Substantia nigra (tissue), 51 donors: ENCODE measurements at places on chromosomes 13 and 19.

DNA sequence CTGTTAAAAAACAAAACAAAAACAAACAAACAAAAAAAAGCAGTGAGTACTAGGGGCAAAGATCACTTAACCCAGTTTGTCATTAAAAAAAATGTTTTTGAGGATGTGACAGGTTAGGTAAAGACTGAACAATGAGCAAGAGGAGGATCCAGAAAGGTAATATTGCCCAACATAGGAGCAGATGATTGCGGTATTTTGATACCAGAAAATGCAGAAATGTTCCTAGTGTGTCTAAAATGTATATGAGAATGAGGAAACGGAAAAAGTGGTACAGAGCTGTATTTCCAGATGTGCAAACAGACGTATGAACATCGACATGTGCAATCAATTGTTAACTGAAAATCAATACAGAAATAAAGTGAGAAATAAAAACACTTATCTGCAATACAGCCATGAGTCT, 4.9 kb upstream of the LILRA4 start:
- DNase-seq: no peak

DNA sequence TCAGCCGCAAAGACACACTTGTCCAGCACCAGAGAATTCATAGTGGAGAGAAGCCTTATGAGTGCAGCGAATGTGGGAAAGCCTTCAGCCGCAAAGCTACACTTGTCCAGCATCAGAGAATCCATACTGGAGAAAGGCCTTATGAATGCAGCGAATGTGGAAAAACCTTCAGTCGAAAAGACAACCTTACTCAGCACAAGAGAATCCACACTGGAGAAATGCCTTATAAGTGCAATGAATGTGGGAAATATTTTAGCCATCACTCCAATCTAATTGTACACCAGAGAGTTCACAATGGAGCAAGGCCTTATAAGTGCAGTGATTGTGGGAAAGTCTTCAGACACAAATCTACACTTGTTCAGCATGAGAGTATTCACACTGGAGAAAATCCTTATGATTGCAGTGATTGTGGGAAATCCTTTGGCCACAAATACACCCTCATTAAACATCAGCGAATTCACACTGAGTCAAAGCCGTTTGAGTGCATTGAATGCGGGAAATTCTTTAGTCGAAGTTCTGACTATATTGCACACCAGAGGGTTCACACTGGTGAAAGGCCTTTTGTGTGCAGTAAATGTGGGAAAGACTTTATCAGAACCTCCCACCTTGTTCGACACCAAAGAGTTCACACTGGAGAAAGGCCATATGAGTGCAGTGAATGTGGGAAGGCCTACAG, 6.8 kb downstream of the ZNF134 start:
- DNase-seq: no peak

GRCh38 chr19:23401086-23401610, 5.9 kb upstream of the ZNF91 start:
- DNase-seq: no peak

DNA sequence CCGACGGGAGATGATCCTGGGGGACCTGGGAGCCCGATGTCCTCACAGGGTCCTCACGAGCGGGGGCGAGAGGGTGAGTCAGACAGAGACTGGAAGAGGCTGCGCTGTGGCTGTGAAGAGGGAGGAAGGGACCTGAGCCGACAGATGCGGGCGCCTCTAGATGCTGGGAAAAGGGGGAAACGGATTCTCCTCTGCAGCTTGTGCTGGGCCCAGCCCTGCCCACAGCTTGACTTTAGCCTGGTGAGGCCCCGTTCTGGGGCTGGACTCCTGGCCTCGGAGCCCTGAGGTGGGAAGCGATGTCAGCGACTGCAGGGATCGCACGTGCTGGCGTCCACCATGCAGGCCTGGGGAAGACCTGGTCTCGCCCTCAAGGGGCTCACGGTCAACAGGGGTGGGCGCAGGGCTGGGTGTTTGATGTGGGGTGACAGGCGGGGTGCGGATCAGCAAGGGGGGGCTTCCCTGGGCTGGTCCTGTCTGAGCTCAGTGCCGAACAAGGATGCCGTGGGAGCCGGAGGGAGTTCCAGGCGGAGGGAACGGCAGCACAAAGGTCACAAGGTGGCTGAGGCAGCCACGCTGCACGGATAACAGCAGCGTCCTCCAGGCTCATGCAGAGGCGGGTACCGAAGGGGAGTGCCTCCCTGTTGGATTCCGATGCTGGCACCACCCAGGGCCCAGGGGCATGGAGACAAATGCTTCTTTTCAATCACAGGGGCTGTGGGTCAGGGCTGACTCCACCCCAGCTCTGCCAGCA, 31.8 kb downstream of the PIP5K1C start:
- DNase-seq: no peak

DNA sequence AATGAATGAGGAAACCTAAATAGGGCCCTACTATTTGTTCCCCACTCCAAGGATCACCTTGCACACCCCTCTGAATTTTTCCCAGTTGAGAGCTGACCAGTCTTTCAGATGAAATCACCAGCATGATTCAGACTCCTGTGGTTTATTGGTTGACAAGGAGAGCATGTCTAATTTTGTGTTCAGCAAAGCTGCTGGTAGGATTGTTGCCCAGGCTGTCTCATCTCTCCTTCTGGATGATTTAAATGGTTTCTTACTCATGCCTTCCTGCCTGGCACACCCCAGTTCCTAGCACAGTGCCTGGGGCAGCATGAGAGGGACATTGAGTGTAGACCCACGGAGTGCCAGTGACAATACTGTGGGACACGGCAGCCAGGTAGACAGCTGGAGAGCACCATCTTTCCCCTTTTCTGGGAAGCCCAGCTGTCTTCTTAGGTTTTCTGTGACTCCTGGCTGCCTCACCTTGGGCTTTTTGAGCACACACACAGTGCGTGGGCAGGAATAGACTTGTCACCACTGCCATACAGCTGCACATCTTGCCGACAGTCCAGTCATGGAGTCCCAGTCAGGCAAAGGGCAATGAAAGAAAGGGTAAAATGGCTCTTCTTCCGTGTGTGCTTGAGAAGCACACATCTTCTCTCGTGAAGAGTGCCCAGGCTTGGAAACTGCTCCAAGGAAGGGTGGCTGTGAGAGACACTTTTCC, 12.3 kb downstream of the FGF9 start:
- no peak for DNase-seq

GRCh38 chr13:66425741-66426140, 804.4 kb downstream of the PCDH9 start:
- no peak for DNase-seq

DNA sequence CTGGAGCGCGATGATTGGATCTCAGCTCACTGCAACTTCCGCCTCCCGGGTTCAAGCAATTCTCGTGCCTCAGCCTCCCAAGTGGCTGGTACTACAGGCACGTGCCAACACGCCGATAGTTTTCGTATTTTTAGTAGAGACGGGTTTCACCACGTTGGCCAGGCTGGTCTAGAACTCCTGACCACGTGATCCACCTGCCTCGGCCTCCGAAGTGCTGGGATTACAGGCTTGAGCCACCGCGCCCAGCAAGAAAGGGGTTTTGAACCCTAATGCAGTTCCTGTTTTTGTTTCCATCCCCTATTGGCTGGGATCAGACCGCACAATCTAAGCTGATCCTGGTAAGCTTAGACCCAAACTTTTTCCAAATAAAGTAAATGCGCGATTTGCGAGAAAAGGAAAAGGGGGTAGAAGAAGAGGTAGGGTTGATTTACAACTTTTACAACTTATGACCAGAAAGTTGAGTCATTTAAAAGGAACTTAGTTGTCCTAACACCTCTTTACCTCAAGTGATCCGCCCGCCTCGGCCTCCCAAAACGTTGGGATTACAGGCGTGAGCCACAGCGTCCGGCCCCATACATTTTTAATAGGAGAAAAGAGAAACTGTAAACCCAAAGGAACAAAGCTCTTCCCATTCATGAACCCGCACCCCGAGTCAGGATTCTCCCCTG, 764 bp downstream of the ZNF626 start:
- DNase-seq: no peak

GRCh38 chr13:103883698-103884097, 817.5 kb upstream of the SLC10A2 start:
- DNase-seq: no peak

- DNase-seq: no peak
Observed at GRCh38 chr19:40104754-40105153, 14.0 kb upstream of the ZNF780A start.

- no peak for DNase-seq
Observed at GRCh38 chr19:29887442-29887855, 54.6 kb upstream of the URI1 start.

DNA sequence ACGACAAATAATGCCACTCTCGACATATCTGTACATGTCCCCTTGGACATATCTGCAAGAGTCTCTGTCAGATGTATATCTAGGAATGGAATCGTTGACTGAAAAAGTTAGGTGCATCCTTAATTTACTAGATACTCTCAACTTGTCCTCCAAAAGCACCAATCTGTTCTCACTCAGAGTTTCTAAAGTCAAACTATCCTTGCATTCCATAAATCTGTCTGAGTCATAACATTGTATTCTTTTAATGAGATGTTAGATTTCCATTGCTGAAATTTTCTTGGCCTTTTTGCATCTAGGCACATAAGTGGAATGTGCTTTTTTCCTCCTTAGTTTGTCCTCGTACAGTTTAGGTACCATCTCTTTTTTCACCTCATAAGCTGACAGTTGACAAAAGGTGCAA, 139.8 kb downstream of the PTPRS start:
- DNase-seq: no peak

- DNase-seq: no peak
Observed at GRCh38 chr13:68588623-68589022, 1358.5 kb upstream of the PCDH9 start.

GRCh38 chr19:46015687-46016425, 7.0 kb downstream of the PGLYRP1 start:
- DNase-seq: no peak

DNA sequence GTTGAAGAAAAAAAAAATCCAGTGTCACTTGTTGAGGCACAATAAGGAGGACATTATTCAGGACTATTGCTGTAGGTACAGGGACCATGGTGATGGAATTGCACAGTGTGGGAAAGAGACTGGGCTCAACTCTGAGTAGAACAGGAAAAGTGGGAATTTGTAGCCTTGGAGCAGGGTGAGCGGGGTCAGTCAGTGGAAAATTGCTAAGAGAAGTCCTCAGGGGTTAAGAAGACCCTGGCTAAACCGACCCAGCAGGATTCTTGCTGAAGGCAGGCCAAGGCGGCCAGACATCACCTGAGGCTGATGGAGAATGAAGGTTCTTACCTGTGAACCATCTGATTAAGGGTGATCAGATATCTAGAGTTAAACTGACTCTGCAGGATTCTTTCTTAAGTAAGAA, 12.5 kb downstream of the LAIR2 start:
- DNase-seq: no peak

GRCh38 chr13:111938741-111939665, 127.9 kb upstream of the SOX1 start:
- no peak for DNase-seq

GRCh38 chr13:23561261-23561660, 9.0 kb upstream of the TNFRSF19 start:
- DNase-seq: no peak

- no peak for DNase-seq
Observed at GRCh38 chr19:48926909-48927308, 6.6 kb upstream of the DHDH start.

DNA sequence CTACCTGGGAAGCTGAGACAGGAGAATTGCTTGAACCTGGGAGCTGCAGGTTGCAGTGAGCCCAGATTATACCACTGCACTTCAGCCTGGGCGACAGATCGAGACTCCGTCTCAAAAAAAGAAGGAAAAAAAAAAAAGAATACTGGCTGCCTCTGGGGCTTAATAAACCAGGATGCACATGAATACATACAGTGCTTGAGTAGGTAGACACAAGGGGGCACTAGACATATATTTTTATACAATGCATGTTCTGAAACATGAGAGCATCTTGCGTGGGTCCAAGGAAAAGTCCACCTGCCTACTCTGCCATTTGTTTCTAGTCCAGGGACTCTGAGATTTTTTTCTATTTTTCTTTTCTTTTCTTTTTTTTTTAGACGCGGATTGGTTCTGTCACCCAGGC, 31.2 kb downstream of the KEAP1 start:
- no peak for DNase-seq

DNA sequence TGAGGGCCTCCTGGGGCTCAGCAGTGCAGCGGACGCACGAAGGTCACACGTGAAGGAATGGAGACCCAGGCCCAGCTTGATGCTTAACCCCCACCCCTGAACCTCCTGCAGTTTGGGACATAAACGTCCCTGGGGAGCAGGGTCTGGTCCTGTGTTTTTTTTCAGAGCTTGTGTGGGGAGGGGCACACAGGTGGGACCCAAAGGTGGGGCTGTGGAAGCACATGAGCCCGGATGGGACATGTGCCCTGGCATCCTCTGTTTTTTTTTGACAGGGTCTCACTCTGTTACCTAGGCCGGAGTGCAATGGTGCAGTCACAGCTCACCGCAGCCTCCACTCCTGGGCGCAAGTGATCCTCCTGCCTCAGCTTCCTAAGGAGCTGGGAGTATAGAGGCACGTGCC, 20.5 kb downstream of the UBXN6 start:
- no peak for DNase-seq

GRCh38 chr19:7920519-7921301, 572 bp downstream of the SNAPC2 start:
- DNase-seq: peak; percentile 99

DNA sequence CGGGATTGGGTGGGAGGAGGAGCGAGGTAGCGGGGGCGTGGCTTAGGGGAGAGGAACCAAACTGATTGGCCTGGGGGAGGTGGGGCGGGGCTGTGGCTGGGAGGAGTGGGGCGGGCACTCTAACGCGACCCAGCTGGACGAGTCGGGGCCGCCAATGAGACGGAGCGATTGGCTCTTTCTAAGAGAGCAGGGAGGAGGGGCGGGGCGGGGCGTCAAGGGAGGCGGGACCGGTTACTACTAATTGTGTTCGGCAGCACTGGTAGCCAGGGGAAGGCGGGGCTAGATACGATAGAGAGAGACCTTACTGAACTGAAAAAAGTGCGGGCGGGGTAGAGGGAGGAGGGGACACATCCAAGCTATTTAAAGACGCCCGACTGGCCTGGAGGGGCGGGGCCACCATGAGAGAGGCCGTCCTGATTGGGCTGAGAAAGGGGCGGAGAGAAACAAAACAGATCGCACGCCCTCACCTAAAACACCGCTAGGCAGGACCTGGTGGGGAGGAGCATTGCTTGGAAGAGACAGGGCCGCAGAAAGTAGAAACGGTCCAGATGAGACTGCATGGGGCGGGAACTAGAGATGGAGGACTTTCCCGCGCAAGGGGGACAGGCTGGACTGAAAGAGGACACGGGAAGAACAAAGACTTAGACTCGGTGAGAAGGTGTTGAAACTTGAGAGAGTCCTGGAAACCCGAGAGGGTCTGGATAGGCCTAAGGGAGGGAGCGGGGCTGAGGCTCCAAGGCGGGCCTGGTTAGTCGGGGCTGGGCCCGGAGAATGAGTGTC, at the start of gene KCNC3:
TSS of gene KCNC3 (minus strand) at position 232 of the 780 bp plus-strand sequence. CDS start 295 bp downstream, outside the sequence.
- peak; percentile 100 for DNase-seq

- DNase-seq: no peak
Observed at GRCh38 chr13:73230716-73231115, 171.9 kb downstream of the KLF5 start.
